ENCODE measurements at places on chromosomes 2 and 18. TPM values are rescaled to one million over a fixed set of nuclear protein-coding genes. Genes with fewer than 3 reads are reported as not detected.

The CTLA4 gene
- total RNA-seq: not detected

DNA sequence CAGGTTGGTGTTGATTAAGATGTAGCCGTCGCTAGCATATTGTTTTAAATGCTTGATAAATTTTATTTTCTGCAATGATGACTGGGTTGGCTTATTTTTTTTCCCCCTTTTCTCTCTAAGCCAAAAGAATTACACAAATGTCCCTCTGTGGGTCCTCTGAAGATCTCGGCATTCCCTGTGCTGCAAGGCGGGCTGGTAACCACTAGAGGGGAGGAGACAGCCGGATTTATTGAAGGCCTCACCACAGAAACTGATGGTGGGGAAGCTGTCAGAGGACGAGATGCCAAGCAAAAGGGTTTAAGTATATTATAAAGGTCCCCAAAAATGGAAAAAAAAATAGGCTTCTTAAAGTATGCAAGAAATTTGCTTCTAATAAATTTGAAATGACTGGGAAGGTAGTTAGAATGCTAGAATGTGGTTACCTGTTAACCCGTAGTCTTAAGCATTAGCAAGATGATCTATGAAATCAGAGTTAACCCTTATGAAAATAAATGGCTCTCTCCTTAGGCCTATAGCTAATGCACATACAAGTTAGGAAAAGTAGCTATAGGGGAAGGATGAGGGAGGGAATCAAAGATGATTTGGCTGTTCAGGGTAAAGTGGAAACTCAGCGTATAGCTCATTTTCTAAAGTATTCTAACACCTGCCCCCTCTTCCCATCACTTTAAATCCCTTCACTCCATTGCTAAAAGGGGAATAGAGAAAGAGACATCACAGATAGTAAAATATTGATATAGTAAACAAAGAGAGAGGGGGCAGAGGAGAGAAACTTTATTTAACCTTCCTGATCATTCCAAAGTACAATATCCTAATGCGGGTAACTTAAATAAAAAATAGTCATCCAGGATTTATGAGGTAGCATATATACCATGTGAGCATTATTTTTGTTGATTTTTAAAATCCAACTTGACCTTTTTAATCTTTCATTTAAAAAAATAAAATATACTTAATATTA lies 894.5 kb upstream of the POU3F3 start:
- no peak overlapping the region for H3K27ac ChIP-seq
- peak; percentile 76 for DNase-seq

DNA sequence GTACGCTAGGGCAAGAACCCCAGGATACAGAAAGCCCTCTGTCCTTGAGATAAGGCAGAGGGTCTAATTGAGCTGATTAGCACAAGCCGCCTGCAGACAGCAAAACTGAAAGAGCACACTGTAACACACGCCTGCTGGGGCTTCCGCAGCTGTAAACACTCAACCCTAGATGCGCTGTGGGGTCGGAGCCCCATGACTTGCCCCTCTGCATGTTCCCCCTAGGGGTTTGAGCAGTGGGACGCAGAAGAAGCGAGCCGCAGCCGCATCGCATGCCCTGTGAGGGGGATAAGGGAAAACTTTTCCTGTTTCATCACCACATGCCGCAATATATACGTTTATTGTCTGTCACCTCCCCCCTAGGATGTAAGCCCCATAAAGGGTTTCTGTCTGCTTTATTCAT lies 384.6 kb downstream of the PLCL1 start:
- H3K36me3 ChIP-seq: no peaks in the 10 kb centered on the region
- H3K4me1 ChIP-seq: no peaks in the 10 kb centered on the region
- no peaks in the 10 kb centered on the region for H3K27me3 ChIP-seq
- H3K27ac ChIP-seq: no peak overlapping the region

DNA sequence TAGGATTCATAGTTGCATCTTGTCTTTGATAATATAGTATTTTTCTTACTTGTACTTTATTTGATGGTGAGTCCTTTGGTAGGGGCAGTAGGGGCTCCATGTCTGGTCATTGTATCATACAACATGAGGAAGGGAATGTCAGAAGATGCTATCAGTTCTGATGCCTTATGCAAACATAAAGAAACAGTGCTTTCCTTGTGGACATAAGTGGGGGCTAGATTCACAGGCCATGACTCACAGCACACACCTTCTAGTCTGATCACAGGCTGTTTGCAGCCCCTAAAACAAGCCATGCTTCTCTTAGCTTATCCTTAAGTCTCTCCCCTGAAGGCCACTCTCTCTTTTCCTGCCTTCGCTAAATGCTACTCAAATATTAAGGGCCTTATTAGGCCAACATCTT lies 10.7 kb upstream of the SLC14A1 start:
- no peak for DNase-seq
- H3K27ac ChIP-seq: no peak overlapping the region
- H3K4me1 ChIP-seq: no peaks in the 10 kb centered on the region
- no peaks in the 10 kb centered on the region for H3K36me3 ChIP-seq

GRCh38 chr2:190649798-190650390 lies 1.0 kb downstream of the NAB1 start:
- DNase-seq: peak; percentile 29
- peaks cover 12% of the 10 kb centered on the region for H3K4me1 ChIP-seq

The CHAC2 gene
- total RNA-seq: 4.5 TPM

DNA sequence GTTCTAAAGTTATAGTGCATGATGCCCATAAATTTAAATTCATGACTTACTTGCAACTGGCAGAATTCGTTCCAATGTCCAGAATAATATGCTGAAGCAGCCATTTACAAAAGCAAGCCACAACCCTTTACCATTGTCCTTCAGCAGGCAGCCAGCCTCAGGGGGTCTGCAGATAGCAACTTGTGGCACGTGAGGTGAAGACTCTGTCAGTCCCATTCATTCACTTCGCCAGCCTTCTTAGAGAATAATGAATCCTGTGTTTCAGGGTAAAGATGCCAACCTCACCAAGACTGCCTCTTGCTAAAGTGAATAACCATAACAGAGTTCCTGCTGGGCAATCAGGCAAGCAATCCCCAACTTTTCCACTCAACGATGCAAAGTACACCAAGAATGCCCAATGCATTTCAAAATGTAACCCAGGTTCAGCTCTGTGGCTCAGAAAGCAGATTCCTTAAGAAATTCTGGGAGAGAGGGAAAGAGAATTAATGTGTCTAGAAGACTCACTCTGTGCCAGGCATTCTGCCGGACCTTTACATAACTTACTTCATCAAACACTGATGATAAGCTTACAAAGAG lies 315.4 kb downstream of the NCKAP5 start:
- no peak for DNase-seq
- H3K4me3 ChIP-seq: no peak overlapping the region
- no peaks in the 10 kb centered on the region for H3K36me3 ChIP-seq
- no peaks in the 10 kb centered on the region for H3K4me1 ChIP-seq
- no peak overlapping the region for H3K27ac ChIP-seq

GRCh38 chr2:16635791-16636699 lies 29.6 kb downstream of the CYRIA start:
- no peaks in the 10 kb centered on the region for H3K27me3 ChIP-seq
- H3K36me3 ChIP-seq: no peaks in the 10 kb centered on the region
- peaks cover 42% of the 10 kb centered on the region for H3K4me1 ChIP-seq
- no peak overlapping the region for H3K27ac ChIP-seq
- no peak for DNase-seq

The PLEKHH2 gene
- 11.2 TPM for total RNA-seq

DNA sequence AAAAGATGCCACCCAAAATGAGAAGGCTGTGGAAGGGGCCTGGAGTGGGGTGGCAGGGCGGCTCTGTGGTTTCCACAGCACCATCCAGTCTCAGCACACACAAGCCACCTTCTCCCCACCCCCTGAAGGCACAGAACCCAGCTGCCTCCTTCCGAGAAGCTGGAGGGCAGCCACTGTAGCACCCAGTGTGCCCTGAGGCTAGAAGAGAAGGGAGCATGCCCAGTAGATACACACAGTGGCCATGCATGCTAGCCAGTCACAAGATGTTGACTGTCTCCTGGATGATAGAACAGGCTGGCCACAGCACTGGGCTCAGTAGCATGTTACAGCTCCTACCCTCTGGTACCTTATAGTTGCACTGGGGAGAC lies 148.9 kb upstream of the EPAS1 start:
- DNase-seq: no peak
- no peak overlapping the region for H3K4me3 ChIP-seq
- no peak overlapping the region for H3K27ac ChIP-seq

DNA sequence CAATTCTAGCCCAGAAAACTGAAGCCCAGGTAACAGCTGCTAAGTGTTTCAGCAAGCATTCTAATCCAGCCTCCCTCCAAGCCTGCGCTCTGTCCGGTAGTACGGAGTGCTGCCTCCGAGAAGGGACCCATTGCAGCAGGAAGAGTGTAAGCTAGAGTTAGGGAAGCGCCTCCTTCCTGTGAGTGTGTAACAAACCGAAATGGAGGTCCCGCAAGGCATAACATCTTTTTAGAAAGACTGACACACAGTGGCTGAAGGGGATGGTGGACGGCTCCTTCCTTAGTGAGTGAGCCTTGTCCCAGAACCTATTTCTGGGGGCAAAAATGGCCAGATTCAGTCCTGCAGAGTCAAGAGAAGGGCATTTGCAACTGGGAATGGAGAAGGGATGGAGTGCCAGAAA lies 12.2 kb downstream of the PKDCC start:
- H3K4me1 ChIP-seq: peaks cover 58% of the 10 kb centered on the region
- no peaks in the 10 kb centered on the region for H3K36me3 ChIP-seq
- no peak overlapping the region for H3K4me3 ChIP-seq
- DNase-seq: no peak
- no peaks in the 10 kb centered on the region for H3K27me3 ChIP-seq
- H3K27ac ChIP-seq: no peak overlapping the region

- H3K4me3 ChIP-seq: no peak overlapping the region
- H3K4me1 ChIP-seq: no peaks in the 10 kb centered on the region
- no peaks in the 10 kb centered on the region for H3K27me3 ChIP-seq
- DNase-seq: no peak
- no peak overlapping the region for H3K27ac ChIP-seq
These were observed 631.8 kb upstream of the RAB6C start for GRCh38 chr2:129347486-129348217.

DNA sequence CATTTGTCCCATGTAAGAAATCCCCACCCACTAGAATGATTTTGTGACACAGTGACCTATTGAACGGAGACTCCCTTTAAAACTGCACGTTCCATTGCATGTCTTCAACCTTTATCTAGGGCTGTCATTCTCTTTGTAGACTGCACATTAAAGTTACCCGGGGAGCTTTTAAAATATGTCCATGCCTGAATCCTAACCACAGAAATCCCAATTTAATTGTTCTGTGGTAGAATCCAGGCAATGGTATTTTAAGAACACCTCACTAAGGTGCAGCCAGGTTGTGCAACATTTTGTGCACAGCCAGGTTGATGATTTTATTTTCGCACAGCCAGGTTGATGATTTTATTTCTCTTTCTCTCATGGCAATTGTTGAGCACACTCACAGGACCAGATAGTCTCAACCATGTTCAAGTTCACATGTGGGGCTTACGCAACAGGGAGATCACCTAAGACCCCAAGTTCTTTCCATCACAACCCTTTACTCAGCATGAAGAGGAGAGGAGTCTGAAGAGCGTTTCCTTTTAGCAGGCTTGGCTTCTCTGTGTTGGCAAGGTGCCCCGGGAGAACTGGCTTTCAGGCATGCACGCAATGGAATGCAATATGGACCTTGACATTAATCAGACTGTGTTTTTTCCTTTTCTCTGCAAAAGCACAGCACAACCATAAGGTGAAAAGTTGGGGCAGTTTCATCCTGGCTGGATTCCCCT lies 467.3 kb upstream of the ETAA1 start:
- H3K4me3 ChIP-seq: no peak overlapping the region
- no peak overlapping the region for H3K27ac ChIP-seq
- H3K4me1 ChIP-seq: no peaks in the 10 kb centered on the region
- H3K27me3 ChIP-seq: no peaks in the 10 kb centered on the region
- H3K36me3 ChIP-seq: no peaks in the 10 kb centered on the region

DNA sequence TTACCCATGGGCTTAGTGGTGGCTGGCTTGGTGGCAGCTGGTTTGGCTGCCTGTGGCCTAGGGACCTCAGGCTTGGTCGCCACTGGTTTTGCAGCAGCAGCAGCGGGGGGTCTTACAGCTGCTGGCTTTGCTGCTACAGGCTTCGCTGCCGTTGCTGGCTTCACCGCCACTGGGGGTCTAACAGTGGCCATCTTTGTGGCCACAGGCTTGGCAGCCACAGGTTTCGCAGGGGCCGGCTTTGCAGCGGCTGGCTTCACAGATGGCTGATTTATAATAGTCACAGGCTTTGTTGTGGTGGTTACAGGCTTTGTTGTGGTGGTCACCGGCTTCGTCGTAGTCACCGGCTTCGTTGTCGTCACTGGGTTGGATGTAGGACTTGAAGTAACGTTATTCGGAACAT lies 77.8 kb downstream of the COL6A3 start:
- no peaks in the 10 kb centered on the region for H3K36me3 ChIP-seq
- peak; percentile 21 for DNase-seq
- no peaks in the 10 kb centered on the region for H3K4me1 ChIP-seq
- no peak overlapping the region for H3K4me3 ChIP-seq
- H3K27ac ChIP-seq: no peak overlapping the region
- H3K27me3 ChIP-seq: no peaks in the 10 kb centered on the region

GRCh38 chr2:61786876-61787275 lies 67.0 kb downstream of the FAM161A start:
- no peaks in the 10 kb centered on the region for H3K36me3 ChIP-seq
- DNase-seq: no peak
- H3K4me1 ChIP-seq: no peaks in the 10 kb centered on the region
- H3K27me3 ChIP-seq: no peaks in the 10 kb centered on the region

DNA sequence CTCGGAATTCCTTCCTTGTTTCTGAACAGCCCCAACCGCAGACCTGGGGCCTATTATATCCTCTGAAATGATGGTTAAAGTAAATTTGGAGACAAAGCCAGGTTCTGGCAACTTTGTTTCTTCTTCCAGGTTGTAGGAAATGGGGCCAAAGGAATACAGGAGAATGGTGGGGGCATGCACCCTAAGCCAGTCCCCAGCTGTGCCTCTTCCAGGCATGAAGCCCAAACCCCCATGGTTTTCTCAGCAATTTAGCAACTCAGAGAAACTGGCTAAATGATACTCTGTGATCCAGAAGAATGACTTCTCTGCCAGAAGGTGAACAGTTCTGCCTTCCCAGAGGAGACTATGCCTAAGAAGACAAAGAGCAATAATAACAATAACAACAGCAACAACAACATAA lies 635.0 kb upstream of the FANCL start:
- no peaks in the 10 kb centered on the region for H3K27me3 ChIP-seq
- no peak overlapping the region for H3K4me3 ChIP-seq
- no peak overlapping the region for H3K27ac ChIP-seq
- no peaks in the 10 kb centered on the region for H3K36me3 ChIP-seq
- peaks cover 4% of the 10 kb centered on the region for H3K4me1 ChIP-seq

DNA sequence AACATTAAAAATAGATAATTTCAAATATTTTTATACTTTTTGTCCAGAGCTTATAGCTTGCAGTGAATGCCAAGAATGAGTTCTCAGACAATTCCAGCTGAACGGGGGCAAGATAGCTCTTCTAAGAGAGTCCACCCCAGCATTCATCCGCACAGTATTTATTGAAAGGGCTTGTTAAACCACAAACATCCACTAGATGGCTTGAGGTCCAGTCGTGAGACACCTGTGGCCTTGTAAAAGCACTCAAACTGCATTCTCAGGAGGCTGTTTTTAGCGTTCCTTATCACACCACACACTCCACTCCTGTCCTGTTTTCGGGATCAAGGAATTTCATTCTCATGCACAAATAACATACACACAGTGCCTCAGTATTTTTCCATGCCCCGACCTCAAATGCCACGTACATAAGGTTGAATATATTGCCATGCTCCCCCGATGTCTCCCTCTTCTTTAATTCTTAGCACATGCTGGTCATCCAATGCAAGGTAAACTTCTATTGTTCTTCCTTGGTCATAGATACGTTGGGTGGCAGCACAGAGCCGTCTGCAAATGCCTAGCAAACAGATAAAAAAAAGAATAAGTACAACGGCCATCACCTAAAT lies 47.4 kb downstream of the DNAJC10 start:
- H3K36me3 ChIP-seq: peaks cover 12% of the 10 kb centered on the region
- H3K4me3 ChIP-seq: no peak overlapping the region
- peaks cover 10% of the 10 kb centered on the region for H3K4me1 ChIP-seq
- H3K27me3 ChIP-seq: no peaks in the 10 kb centered on the region

Measured in neural progenitor cell (in vitro differentiated cells).